ENCODE measurements at places on chromosomes 2 and 18. TPM values are rescaled to one million over a fixed set of nuclear protein-coding genes. Genes with fewer than 3 reads are reported as not detected.

DNA sequence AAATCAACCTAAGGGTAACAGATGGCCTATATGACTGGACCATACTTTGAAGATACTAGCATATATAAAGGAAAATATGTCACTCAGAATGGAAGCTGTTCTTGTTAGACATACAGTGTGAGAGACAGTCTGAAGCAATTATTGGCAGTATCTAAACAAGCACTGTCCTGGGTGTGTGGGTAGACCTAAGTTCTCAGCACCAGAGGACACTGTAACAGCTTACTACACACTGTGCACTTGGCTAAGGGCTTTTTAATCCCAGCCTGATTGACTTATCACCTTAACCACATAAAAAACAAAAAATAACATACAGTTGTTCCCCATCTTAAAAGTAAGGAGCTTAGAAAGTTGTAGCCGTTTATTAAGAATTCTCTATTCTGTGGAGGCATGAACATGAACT lies 1066.1 kb upstream of the FANCL start:
- no peak for ATAC-seq

DNA sequence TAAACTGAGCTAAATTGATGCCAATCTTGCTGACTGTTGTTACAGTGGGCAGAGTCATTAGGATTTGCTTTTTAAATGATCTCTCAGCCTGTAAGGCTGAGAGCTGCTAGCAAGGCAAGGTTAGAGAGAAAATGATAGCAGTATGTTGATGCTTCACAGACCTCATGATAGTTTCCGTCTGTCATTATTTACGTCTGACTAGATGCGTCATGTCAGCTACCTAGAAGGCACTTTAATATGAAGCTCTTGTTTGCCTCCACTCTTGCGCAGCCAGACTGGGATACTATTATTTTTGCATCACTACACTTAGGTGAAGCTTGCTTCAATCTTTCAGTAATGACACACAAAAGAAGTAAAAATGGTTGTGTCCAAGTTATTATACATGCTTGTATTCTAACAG lies 313.8 kb downstream of the LNPK start:
- ATAC-seq, result no peak

- ATAC-seq, result peak; percentile 78
Observed at GRCh38 chr2:112006076-112006410, 49.0 kb upstream of the TMEM87B start.

GRCh38 chr2:237324405-237324831 lies 89.5 kb downstream of the COL6A3 start:
- ATAC-seq, result no peak

DNA sequence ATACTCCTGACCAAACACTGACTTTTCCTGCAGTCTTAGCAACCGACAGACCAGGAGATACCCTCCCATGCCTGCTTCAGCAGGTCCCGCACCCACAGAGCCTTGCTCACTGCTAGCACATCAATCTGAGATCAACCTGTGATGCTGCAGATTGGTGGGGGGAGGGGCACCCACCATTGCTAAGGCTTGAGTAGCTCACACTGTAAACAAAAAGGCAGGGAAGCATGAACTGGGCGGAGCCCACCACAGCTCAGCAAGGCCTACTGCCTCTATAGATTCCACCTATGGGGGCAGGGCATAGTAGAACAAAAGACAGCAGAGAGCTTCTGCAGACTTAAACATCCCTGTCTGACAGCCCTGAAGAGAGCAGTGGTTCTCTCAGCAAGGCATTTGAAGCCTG lies 109.7 kb downstream of the SP100 start:
- ATAC-seq, result no peak

- no peak for ATAC-seq
Observed at GRCh38 chr2:71353248-71353647, 21.7 kb downstream of the ZNF638 start.

DNA sequence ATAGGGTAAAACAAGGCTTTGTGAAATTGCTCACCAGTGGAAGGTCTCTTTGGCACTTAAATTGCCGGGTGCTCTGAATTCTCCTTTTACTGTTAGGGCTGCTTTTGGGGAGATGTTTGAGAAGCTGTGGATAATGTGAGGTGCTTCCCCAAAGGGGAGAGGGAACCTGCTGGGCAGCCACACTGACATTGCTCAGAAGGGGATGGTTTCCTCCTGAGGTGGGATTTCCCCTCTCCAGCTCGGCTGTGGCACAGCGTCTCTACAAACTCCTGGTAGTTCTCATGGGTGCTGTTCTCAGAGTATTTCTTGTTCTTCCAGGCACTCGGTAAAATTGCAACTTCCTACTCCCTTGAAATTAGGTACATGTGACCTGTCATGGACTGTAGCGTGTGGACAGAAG lies 124.2 kb downstream of the LPIN1 start:
- ATAC-seq, result no peak

GRCh38 chr2:150156415-150156814 lies 331.1 kb downstream of the RND3 start:
- ATAC-seq, result no peak

GRCh38 chr2:53474914-53475313 lies 292.7 kb upstream of the CHAC2 start:
- no peak for ATAC-seq

- no peak for ATAC-seq
Observed at GRCh38 chr2:149290662-149291061, 39.7 kb upstream of the LYPD6 start.

- no peak for ATAC-seq
Observed at GRCh38 chr18:36419188-36419899, 121.8 kb downstream of the FHOD3 start.

GRCh38 chr18:48708807-48709206 lies 170.0 kb downstream of the CTIF start:
- ATAC-seq, result no peak

- peak; percentile 4 for ATAC-seq
Observed at GRCh38 chr2:232502911-232503808, 15.5 kb upstream of the ECEL1 start.

GRCh38 chr2:75326645-75327044 lies 127.3 kb upstream of the TACR1 start:
- ATAC-seq, result no peak

DNA sequence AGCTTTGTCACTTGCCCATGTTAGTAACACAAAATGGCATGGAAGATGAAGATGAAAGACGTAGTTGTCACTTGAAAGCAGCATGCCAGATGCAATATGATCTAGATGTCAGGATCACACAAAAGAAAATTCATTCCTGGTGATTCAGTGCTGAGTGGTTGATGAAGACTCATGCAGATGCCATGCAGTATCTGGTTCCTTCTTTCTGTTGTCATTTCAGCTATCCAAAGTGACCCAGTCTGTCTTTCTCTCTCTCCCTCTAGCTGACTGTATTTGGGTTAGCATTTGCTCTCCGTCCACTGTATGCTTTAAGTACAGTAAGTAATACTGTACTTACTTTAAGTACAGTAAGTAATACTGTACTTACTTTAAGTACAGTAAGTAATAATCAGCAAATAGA lies 50.4 kb downstream of the TTN start:
- no peak for ATAC-seq

- ATAC-seq, result no peak
Observed at GRCh38 chr18:59643740-59644139, 53.5 kb downstream of the CCBE1 start.

- ATAC-seq, result no peak
Observed at GRCh38 chr2:61134141-61134540, 27.8 kb upstream of the C2orf74 start.

DNA sequence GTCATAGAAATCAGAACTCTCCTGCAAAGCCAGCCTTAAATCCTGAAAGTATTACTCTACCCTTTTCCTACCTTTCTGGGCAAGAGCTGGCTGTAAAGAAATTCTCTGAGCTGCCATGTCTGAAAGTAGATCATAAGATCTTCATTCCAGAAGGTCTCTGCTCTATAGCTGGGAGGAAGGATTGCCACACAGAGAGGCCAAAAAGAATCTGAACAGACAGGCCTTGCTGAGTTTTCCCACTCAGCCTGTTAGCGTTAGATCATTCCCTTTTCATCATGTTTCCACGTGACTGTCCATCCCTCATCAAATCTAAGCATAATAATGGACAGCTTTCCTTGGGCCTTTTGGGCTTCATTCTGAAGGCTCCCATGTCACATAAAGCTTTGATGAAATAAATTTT lies 43.2 kb upstream of the FHL2 start:
- ATAC-seq, result no peak

GRCh38 chr2:26715528-26716270 lies 23.2 kb downstream of the KCNK3 start:
- ATAC-seq, result no peak

DNA sequence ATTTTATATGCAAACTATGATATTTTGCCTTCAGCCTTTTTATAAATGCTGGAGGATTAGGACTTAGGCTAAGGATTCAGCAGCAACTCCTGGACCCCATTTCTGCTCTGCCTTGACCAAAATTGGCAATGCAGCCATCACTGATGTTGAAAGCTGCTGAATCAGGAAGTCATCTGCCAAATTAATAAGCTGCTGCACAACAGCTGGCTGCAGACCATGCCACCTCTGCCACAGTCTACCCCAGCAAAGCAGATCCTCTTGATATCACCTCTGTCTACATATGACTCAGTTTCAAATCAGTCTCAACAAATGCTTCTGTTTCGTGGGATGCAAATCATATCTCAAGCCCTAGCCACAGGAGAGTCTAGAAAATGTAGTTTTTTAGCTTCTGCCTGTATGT lies 7.1 kb upstream of the SOS1 start:
- no peak for ATAC-seq

DNA sequence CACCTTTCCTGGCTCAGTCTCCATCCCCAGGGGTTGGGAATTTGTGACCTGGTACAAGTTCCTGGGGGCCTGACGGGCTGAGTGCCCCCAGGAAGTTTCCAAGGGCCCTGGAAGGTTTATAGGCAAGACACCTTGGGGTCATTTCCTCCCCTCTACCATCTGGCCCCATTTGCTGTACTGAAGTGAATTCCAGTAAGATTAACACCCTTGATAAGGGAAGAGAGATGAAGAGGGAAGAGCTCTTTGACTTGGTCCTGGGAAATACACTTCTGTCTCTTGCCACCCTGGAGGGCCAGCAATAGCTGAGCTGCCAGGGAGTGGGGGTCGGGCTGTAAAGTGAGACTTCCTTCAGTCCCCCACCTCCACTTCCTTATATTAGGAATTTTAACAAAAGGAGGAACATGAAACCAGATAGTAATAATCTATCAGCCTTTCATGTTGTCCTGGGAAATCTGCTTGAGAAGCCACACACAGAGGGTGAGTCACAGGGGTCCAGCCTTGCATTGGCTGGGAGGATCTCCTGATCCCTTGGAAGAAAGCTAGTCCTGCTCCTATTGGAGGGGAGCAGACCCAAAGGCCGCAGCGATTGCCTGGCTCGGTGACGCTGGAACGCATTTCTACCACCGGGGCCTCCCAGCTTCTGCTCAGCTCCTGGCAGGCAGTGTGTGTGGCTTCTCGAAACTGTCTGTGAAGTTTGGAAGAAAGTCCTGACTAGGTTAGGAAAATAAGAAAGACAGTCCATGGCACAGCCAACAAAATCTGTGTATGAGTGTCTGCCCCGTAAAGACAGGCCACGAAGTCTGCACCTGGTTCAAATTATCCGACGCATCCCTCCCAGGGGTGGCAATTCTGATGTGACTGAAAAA lies 87.3 kb downstream of the ACAA2 start:
- ATAC-seq, result peak; percentile 49

DNA sequence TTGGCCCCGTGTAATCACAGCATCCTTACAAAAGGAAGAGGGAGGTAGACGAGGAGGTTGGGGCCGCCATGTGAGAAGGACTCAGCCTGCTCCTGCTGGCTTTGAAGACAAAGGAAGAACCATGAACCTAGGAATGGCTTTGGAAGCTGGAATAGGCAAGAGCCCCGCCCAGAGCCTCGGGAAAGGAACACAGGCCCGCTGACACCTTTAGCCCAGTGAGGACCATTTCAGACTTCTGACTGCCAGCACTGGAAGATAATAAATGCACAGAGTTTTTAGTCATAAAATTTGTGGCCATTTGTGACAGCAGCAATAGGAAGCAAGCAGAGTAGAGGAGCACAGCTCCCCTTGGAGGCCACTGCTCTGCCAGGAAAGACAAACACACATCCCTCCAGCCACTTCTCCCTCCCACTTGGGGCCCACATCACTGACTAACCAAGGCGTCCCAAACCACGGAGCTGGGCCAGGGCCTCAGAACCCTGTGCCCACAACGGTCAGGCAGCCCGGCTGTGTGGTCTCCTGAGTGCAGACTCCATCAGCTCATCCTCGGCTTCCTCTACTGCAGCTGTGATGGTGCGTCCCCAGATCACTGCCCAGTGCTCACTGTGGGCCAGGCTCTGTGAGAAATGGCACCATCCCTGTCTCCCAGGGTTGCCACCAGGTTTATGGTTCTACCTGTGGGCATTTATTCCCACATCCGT lies 39.7 kb downstream of the TFCP2L1 start:
- no peak for ATAC-seq

GRCh38 chr2:223026357-223027110 lies 25.5 kb upstream of the KCNE4 start:
- ATAC-seq, result no peak

DNA sequence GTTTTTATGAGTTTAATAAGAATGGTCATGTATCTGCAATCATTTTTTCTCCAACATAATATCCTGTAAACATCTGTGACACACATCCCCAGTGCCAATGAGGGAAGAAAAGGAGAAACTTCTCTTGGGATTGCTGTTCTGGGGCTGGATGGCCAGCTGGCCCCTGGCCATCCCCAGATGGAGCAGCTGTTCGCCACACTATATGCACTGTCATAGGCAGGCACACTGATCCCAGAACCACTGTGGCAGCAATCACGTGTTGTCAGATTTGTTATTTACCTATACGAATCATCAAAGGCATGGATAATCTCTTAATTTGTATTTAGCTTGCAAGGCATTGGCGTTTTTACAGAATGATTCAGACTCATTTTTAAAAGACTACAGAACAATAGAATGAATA lies 167.6 kb upstream of the ACAA2 start:
- peak; percentile 25 for ATAC-seq

DNA sequence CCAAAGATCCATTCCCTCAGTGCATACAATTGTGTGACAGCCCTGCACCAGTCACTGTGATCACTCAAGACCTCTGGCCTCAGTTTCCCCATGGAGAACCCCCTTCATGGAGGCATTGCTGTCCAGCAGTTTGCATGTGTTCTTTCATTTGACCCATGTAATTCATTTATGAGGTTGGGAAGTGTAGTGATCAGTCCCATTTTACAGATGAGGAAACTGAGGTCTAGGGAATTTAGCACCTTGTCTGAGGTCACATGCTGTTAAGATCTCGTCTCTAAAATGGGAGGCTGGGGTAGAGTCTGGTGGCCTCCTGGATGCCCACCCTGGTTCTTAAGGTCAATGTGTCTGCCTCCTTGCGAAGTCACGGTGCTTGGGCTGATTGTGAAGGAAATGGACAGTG lies 19.1 kb downstream of the LDLRAD4 start:
- no peak for ATAC-seq

GRCh38 chr18:46182633-46183358 lies 78.6 kb downstream of the HAUS1 start:
- no peak for ATAC-seq

GRCh38 chr2:67833632-67834031 lies 229.2 kb downstream of the C1D start:
- no peak for ATAC-seq

The IL1R2 gene
- total RNA-seq, result 19.0 TPM

The EIPR1 gene
- total RNA-seq, result 25.9 TPM

The CDH20 gene
- total RNA-seq, result not detected

The CASP10 gene
- 11.2 TPM for total RNA-seq

The ERFE gene
- 0.44 TPM for total RNA-seq

The SCLY gene
- total RNA-seq, result 8.9 TPM

The REG1B gene
- not detected for total RNA-seq

The BOLL gene
- total RNA-seq, result not detected

The FABP1 gene
- total RNA-seq, result not detected
